ENCODE measurements at places on chromosomes 2 and 18.

DNA sequence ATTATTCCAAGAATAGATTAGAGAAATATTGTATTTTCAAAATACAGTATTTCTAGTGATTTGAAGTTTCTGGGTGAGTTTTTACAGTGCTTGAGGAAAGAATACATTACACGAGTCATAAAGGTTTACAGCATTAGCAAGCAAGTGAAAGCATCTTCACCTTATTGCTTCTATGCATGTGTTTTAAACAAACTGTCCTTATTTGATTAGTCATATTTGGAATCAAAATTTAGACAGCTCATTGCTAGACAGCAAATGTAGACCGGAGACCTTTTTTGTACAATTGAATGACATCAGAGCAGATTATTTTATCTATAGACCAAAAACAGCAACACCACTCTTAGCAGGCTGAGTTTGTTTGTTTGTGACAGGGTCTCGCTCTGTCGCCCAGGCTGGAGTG is 69.2 kb downstream of the FAM161A start:
- no peak for DNase-seq

DNA sequence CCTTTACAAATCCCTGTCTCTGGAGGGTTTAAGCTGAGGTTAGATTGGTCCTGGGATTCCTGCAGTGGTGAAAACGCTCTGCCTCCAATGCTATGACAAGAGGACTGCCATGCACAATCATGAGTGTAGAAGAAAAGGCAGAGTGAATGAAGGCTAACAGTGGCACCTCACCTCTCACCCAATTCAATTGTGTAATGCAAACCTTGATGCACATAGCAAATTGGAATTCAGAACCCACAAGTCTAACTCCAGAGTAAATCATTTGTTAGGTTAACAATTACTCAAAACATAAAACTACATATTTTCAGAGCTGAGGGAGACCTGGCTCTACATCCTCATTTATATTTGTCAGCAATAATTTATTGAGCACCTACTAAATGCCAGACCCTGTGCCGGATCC is 1.8 kb downstream of the TGFBRAP1 start:
- no peak for DNase-seq

DNA sequence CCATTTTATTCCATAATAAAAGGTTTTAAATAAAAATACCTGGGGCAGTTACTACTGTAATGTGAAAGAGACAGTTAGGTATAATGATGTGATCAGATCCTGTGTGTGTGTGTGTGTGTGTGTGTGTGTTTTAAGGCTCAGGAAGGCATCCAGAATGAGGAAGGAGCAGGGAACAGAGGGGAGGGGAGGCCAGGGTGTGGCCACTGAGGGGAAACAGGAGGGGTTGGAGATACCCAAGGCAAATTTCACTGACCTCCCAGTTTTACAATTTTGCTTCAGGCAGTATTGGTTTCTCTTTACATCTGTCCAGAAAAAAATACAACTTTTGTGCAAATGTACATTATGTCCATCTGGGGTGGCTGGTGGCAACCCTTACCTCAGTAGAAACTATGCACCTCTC is 163.5 kb upstream of the FBXO11 start:
- no peak for DNase-seq

- no peak for DNase-seq
These were observed 135.0 kb downstream of the DCDC2C start for GRCh38 chr2:3838348-3838747.

DNA sequence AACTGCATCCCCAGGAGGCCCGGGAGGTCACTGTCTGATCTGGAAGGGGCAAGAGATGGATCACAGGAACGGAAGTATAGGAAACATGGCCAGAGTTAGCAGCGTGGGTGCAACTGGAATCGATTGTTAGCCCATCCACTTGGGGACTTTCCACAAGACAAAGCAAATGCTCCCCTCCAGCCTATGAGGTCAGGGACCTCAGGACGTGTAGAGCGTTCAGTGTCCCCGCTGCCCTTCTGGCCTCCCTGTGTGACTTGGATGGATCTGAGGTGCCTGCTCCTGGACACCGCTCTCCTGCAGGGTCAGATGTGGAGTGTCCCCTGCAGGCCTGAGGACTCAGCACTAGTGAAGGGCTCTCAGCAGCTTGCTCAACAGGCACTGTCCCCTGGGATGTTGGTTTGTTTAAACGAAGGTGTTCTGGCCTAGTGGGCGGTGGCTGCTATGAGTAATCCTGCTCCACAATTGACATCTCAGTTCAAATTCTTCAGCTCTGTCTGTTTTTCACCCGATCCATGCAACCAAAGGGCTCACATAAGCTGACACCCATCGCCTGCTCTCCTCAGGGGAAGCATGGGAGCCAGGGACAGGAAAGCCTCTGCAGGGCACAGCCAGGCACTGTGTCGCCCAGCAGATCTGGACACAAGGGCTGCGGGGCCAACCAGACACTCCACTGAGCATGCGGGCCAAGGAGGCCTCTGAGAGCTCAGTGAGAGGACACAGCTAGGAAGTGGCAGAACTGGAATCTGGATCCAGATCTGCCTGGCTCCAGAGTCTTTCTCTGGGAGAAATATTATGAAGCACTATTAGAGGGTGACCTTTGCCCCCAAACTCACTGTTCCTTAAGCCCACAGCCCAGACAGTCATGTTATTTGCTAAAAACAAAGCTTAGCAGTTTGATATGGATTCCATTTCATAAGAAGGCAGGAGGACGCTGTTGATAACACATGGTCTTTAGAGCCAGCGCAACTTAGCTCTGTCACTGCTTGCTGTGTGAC is 78.5 kb downstream of the RHOB start:
- peak; percentile 89 for DNase-seq

- DNase-seq = no peak
These were observed 32.3 kb upstream of the MPP4 start for GRCh38 chr2:201730651-201731285.
